ENCODE measurements at places on chromosomes 16 and 17.

DNA sequence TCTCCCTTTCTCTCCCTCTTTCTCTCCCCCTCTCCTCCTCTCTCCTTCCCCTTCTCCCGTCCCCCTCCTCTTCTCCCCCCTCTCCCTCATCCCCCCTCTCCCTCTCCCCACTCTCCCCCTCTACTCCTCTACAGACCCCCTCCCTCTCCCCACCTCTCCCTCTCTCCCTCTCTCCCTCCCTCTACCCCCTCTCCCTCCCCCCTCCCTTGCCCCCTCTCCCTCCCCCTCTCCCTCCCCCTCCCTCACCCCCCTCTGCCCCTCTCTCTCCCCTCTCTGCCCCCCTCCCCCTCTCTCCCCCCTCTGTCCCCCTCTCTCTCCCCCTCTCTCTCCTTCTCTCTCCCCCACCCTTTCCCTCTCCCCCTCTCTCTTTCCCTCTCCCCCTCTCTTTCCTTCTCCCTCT is 352.9 kb downstream of the UTP18 start:
- DNase-seq = no peak

- no peak for DNase-seq
Measured at GRCh38 chr17:48642059-48642842, 16.1 kb upstream of the HOXB9 start.

DNA sequence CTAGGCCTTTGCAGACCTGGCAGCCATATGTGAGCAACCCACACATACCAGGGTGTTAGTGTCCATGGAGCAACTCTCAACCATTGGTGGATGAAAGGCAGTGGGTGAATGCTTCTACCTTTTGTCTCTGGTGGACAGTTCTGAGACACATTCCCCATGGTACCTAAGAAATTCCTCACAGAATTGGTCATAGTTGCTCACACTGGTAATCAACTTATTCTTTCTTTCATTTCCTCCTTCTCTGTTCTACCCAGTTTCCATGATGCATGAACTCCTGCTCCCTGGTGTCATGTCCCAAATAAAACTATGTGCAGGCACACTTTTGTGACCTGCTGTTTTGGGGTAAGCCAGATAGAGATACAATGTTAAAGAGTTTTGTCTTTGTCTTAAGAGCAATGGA is 33.2 kb upstream of the MPHOSPH6 start:
- DNase-seq = no peak

DNA sequence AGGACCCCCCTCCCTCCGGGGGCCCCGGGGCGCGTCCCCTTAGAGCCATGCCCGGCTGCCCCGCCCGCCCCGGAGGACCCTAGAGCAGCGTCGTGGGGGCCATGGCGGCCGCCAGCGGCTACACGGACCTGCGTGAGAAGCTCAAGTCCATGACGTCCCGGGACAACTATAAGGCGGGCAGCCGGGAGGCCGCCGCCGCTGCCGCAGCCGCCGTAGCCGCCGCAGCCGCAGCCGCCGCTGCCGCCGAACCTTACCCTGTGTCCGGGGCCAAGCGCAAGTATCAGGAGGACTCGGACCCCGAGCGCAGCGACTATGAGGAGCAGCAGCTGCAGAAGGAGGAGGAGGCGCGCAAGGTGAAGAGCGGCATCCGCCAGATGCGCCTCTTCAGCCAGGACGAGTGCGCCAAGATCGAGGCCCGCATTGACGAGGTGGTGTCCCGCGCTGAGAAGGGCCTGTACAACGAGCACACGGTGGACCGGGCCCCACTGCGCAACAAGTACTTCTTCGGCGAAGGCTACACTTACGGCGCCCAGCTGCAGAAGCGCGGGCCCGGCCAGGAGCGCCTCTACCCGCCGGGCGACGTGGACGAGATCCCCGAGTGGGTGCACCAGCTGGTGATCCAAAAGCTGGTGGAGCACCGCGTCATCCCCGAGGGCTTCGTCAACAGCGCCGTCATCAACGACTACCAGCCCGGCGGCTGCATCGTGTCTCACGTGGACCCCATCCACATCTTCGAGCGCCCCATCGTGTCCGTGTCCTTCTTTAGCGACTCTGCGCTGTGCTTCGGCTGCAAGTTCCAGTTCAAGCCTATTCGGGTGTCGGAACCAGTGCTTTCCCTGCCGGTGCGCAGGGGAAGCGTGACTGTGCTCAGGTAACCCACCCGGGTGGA is 759 bp downstream of the ALKBH5 start:
- DNase-seq = no peak

DNA sequence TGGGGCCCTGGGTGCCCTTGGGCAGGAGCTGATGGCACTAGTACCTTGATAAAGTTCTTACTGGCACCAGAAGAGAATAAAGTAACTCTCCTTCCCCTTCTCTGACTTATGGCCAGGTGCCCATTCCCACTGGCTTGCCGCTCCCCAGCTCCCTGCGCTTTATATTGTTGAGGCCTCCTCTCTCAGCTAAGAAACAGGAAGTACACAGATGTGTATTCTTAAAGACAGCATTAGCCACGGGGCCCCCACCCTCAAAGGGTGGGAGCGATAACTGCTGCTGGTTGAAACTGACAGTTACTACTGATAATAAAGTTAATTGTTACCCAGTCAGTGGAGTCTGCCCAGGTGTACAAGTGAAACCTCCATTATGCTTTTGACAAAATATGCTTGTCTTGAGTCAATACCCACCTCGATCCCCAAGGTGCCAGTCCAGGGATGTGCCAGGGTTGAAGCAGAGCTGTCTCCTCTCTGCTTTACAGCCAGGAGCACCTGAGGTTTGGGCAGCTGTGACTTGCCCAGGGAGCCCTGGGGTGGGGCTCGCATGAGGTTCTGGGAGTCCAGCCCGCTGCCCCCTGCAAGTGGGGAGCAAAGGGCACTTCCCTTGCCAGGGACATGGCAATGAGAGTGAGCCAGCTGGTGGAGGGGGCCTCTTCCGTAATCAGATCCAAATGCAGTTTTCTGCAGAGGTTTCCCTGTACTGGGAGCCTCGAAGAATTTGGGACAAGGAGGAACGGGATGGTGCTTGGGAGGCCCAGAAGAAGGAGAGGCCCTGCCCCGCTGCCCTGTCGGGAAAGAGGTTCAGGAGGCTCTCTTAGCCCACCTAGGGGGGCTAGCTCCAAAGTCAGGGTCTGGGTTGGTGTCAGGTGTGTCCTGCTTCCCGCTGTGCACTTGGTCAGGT is 5.4 kb upstream of the CLDN9 start:
- no peak for DNase-seq

Data from COR-L47 (cell line).